Suprapubic skin (tissue), 4 donors: ENCODE measurements at places on chromosomes 1 and 21. TPM values are rescaled to one million over a fixed set of nuclear protein-coding genes. Genes with fewer than 3 reads are reported as not detected.

- no peak overlapping the region for H3K27ac ChIP-seq
- H3K4me3 ChIP-seq, result no peak overlapping the region
- H3K36me3 ChIP-seq, result no peaks in the 10 kb centered on the region
- H3K27me3 ChIP-seq, result peaks cover 60% of the 10 kb centered on the region
- H3K4me1 ChIP-seq, result peaks cover 9% of the 10 kb centered on the region
Measured at GRCh38 chr1:205041001-205041715, 1.9 kb upstream of the CNTN2 start.

ST6GALNAC5 gene
- total RNA-seq, result 14.1 TPM

GRCh38 chr1:83559129-83559840, 439.6 kb downstream of the TTLL7 start:
- no peak overlapping the region for H3K4me3 ChIP-seq
- H3K27me3 ChIP-seq, result no peaks in the 10 kb centered on the region
- no peaks in the 10 kb centered on the region for H3K36me3 ChIP-seq
- no peak for DNase-seq

DNAJC8 gene
- 32.0 TPM for total RNA-seq

ELAVL4 gene
- total RNA-seq, result not detected

DNA sequence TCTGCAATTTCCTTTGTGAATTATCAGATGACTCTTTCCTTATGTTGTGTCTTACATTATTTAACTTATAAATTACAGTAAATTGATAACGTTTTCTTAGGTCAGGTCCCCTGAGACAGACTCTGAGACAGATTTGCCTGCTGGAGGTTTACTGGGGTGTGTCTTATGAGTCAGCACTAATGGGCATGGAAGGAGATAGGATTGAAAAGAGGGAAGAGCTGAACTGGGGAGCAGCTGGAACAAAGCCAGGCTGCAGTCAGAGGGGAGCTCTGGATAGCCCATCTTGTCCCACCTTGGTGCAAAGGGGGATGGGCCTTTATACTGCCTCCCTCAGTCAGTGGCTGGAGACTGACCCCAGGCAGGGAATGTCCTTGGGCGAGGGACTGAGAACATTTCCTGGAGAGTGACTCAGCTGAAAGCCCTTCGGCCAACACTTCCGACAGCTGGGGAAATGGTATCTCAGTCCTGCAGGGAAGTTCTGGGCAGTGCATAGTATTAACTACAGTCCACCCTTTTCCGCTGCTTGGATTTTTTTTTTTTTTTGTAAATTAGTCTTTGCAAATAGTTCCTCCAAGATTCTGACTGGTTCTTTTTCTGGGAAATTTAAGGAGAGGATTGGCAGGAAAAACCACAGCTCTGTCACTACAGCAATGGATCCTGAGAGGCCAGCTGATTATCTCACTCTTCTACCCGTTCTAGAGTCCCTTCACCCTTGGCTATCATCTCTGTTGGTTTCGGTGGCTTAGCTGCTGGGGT, 39.1 kb upstream of the CDC42BPA start:
- H3K4me1 ChIP-seq, result peaks cover 8% of the 10 kb centered on the region
- peak overlapping the region; percentile 18 for H3K27ac ChIP-seq
- no peak overlapping the region for H3K4me3 ChIP-seq
- no peak for DNase-seq
- H3K27me3 ChIP-seq, result no peaks in the 10 kb centered on the region

DNA sequence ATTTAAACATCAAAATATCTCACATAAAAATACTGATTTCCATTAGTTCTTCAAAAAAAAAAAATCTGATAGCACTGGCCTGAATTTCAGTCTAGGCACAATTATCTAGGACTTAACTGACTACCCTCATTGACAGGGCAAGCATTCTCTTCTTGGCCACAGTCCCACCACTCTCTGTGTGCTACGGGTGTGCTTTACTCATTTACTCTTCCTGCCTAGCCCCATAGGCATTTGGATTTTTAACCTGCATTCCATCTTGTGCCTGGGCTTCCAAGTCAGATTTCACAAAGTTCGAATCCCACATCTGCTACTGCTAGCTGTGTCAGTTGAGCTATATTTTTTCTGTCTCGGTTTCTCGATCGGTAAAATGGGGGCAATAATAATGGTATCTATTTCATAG, 38.0 kb downstream of the PTPN14 start:
- H3K36me3 ChIP-seq, result no peaks in the 10 kb centered on the region
- H3K27ac ChIP-seq, result no peak overlapping the region
- no peak for DNase-seq
- no peak overlapping the region for H3K4me3 ChIP-seq

DNA sequence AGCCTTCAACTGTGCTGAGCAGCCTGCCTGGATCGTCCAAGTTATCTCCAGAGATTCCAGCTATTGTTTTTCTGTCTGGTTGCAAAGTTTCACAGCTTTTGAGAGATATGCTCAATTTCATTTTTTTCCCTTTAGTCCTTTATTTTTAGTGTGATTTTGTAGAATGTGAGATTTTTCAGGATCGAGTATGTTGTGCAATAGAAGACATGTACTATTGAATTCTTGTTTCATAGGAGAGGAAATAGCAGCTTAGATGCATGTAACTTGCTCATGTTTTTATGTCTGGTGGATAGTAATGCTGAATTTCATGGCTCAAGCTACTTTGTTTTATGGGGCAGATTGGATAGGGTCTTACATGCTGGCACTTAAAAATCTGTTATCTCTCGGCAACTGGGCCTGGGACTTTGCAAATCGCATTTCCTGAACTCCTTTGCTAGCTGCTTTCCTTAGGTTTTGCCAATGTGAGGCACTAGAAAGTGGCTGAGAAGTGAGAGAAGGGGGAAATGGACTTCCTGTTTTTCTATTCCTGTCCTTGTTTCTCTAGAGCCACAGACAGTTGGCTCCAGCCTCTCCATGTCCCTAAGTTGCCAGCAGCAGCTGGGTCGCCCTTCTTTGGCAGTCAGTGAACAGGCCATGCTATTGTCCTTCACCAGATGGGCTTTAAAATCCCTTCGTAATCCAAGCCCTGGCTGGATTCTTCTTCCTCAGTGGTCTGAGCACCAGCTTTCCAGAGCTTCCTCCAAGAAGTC, 101.4 kb upstream of the PDE4B start:
- no peak overlapping the region for H3K4me3 ChIP-seq
- no peaks in the 10 kb centered on the region for H3K27me3 ChIP-seq
- peaks cover 17% of the 10 kb centered on the region for H3K4me1 ChIP-seq
- DNase-seq, result no peak
- no peaks in the 10 kb centered on the region for H3K36me3 ChIP-seq

WNT3A gene
- 6.3 TPM for total RNA-seq

TNFSF18 gene
- 0.23 TPM for total RNA-seq

DNA sequence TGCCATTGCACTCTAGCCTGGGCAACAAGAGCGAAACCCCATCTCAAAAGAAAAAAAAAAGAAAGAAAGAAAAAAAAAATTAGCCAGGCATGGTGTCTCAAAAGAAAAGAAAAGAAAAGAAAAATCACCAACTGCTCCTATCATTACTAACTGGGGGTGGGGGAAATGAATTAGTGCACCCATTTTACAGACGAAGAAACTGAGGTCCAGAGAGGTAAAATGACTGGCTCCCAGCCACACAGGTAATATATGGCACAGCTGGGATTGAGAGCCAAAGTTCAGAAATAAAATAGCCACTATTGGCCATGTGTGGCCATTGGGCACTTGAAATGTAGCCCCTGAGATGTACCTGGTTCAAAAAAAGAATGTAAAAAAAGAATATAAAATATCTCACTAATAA, 8.8 kb downstream of the HTR1D start:
- H3K4me1 ChIP-seq, result no peaks in the 10 kb centered on the region
- no peak overlapping the region for H3K4me3 ChIP-seq
- H3K27ac ChIP-seq, result no peak overlapping the region
- H3K27me3 ChIP-seq, result peaks cover 30% of the 10 kb centered on the region
- H3K36me3 ChIP-seq, result no peaks in the 10 kb centered on the region

- H3K4me1 ChIP-seq, result peaks cover 5% of the 10 kb centered on the region
- H3K27me3 ChIP-seq, result no peaks in the 10 kb centered on the region
- no peak overlapping the region for H3K4me3 ChIP-seq
- no peaks in the 10 kb centered on the region for H3K36me3 ChIP-seq
- H3K27ac ChIP-seq, result no peak overlapping the region
- peak; percentile 73 for DNase-seq
Measured at GRCh38 chr1:198679535-198680173, 40.8 kb downstream of the PTPRC start.

DNA sequence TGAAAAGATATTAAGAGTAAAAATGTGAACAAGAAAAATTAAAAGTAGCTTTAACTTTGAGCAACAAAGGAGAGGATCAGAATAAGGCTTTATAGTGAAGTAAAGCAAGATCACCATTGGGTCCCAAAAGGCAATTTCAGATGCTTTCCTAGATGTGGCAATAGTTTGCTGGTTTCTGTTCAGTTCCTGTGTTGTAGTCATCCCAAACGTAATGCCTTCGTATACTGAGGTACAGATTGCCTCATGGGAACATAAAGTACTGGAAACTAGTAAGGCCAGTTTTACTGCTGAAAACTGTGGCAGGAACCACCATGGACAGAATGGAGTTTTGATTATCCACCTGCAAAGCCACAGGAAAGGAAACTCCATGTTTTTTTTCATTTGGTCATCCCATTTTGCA, 283.5 kb upstream of the SGIP1 start:
- no peaks in the 10 kb centered on the region for H3K36me3 ChIP-seq
- peaks cover 10% of the 10 kb centered on the region for H3K4me1 ChIP-seq
- H3K27ac ChIP-seq, result no peak overlapping the region

UTS2 gene
- not detected for total RNA-seq

DNA sequence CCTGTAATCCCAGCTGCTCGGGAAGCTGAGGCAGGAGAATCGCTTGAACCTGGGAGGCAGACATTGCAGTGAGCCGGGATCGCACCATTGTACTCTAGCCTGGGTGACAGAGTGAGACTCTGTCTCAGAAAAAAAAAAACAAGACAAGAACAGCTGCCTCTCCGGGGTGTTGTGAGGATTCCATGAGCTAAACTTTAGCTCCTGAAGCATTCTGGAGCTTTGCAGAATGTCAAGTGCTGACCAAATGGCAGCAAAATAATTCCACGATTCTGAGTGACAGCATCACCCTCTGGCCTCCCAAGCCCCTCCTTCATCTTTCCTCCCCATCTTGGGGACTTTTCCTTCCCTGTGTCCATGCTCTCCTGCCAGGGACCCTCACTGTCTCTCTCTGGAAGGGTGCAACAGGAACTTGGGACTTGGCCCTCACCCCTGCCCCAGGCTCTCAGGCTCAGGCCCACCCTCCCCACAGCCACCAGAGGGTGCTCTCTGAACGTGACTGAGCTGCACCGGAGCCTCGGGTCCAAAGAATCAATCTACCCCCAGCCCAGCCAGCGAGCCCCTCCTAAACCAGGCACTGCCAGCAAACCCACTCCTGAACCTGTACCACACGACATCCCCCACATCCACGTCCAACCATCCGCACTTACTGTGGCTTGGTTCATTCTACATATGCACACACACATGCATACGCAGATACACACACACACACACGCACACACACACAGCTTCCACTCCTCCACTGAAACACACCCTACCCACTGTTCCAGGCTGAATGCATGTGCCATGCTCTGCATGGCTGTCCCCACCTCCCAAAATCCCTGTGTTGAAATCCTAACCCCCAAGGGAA, 45.7 kb downstream of the ACOT7 start:
- DNase-seq, result no peak
- H3K36me3 ChIP-seq, result no peaks in the 10 kb centered on the region
- H3K27ac ChIP-seq, result no peak overlapping the region
- peaks cover 51% of the 10 kb centered on the region for H3K4me1 ChIP-seq

SH2D2A gene
- not detected for total RNA-seq

SAMD13 gene
- total RNA-seq, result 1.0 TPM

DNA sequence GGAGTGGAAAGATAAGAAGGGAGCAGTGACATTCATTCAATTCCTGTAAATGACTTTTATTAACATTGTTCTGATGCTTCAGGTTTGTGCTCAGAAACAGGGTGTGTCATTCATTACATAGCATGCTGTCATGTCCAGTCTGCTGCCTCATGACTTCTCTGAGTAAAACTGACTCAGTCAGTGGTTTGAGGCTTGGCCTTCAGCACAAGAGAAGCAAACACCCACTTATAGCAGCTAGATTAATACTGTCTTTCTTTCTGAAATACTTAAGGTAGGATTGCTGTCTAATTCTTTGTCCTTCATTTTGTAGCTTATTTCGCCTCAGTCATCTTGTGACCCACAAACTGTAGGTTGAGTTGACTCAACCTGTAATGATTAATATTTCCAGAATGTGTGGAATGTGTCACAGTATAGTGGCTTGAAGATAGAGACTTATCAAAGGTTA, 32.9 kb downstream of the RASAL2 start:
- H3K36me3 ChIP-seq, result no peaks in the 10 kb centered on the region
- H3K27ac ChIP-seq, result no peak overlapping the region

PTPRU gene
- total RNA-seq, result 15.0 TPM

KRTAP19-5 gene
- total RNA-seq, result 20.8 TPM

- H3K4me3 ChIP-seq, result no peak overlapping the region
- peaks cover 7% of the 10 kb centered on the region for H3K4me1 ChIP-seq
- H3K27me3 ChIP-seq, result no peaks in the 10 kb centered on the region
- H3K27ac ChIP-seq, result no peak overlapping the region
- H3K36me3 ChIP-seq, result no peaks in the 10 kb centered on the region
Measured at GRCh38 chr21:32562426-32562825, 22.9 kb downstream of the TCP10L start.

SPRR1B gene
- 1.8 TPM for total RNA-seq

CNKSR1 gene
- total RNA-seq, result 91.2 TPM

PRDX6 gene
- 223 TPM for total RNA-seq

SLC35D1 gene
- 20.3 TPM for total RNA-seq

TFF3 gene
- 5.5 TPM for total RNA-seq

GRCh38 chr1:212138457-212138856, 102.9 kb downstream of the DTL start:
- H3K4me3 ChIP-seq, result no peak overlapping the region
- DNase-seq, result no peak
- H3K4me1 ChIP-seq, result peaks cover 13% of the 10 kb centered on the region
- no peak overlapping the region for H3K27ac ChIP-seq

DNA sequence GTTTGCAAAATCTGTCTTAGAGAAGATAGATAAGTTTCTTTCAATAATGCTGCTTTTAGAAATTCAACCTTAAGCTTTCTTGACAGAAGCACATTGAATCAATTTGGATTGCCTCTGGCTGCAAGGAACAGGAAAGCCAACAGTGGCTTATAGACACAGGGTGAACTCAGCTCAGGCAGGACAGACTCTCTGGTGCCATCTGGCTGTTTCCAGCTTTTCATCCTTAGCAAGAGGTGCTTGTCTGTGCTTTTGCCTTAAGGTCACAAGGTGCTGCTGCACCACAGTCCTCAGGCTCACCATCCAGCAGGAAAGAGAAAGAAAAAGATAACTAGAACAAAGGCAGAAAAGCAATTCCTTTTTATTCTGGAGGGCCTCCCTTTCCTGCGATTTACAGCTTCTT, 93.7 kb upstream of the ETS2 start:
- no peaks in the 10 kb centered on the region for H3K4me1 ChIP-seq
- no peak for DNase-seq
- H3K27ac ChIP-seq, result no peak overlapping the region
- H3K4me3 ChIP-seq, result no peak overlapping the region
- peaks cover 3% of the 10 kb centered on the region for H3K27me3 ChIP-seq

KHDRBS1 gene
- total RNA-seq, result 57.2 TPM

- H3K4me1 ChIP-seq, result no peaks in the 10 kb centered on the region
- H3K36me3 ChIP-seq, result no peaks in the 10 kb centered on the region
- no peak overlapping the region for H3K27ac ChIP-seq
- no peak overlapping the region for H3K4me3 ChIP-seq
- no peak for DNase-seq
Measured at GRCh38 chr1:5165762-5166161, 511.4 kb downstream of the AJAP1 start.
